ENCODE measurements at places on chromosomes 2 and 18.

GRCh38 chr2:11698009-11698922 is 28.3 kb upstream of the NTSR2 start:
- DNase-seq, result no peak

- DNase-seq, result no peak
Observed at GRCh38 chr18:47735041-47735702, 195.3 kb downstream of the SMAD2 start.

GRCh38 chr2:227035711-227036367 is 128.2 kb downstream of the COL4A4 start:
- DNase-seq, result no peak

DNA sequence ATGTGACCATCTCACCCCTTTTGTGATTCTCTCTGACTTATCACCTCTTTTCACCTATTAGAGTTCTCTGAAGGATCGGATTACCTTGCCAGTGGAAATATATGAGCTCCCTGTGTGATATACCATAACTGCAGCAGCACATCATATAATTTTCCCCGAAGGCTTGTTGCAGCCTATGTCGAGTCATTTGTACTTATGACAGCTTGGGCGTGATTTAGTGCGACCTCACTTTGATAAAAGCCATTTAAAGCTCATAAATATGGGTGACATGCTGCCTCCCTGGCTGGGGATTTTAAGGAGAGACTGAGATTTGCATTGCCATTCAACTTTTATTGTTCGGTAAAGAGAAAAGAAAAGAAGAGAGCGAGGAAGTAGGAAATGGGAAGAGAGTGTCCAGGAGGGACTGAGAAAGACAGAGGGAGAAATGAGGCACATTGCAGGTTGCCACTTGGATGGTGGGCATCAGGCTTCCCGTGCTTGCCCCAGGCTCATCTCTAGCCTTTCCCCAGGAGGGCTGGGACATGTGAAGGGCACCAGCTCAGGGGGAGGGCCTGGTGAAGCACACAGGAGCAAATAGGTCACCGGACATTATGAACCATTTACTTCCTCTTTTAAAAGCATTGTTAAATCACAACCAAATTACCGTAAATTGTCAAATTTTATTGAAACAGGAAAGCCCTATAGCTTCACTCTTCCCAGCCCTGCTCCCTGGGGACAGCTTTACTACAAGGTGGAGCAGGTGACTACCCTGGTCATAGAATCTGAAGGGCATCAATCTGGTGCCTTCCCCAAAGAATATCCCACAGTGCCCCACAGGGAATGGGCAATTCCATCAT is 161.3 kb downstream of the SETBP1 start:
- DNase-seq, result no peak

GRCh38 chr18:48833701-48834412 is 116.9 kb downstream of the SMAD7 start:
- no peak for DNase-seq

DNA sequence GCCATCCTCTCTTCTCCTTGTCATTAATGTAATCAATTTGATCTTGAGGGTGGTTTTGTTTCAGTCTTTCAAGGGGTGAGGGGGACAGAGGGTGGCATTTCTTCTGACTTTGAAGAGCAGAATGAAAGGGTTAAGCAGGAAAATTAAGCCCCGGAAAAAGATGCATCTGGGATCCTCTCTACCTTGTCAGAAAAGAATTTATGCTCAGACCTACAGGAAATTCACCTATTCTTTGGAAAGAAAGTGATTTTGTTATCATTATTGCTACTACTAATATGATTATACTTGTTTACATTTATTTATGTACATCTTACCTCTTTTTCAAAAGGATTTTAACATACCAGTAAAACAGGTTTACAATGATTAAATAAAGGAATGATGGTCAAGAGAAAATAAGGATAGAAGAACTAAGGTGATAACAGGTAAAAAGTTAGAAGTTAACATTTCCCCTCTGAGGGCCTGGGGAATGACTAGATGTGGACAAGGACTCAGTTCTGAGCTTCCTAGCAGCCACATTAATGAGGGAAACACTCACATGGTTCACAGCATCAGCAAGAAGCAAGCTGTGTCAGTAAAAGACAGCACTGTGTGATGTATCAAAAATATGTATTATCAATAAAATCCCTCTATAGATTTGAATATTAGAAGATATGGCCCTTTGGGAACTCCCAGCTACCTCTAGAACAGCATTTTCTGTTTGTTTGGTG is 151.4 kb downstream of the MYCN start:
- DNase-seq, result no peak

- DNase-seq, result no peak
Observed at GRCh38 chr18:37207343-37207742, 358.3 kb downstream of the CELF4 start.

DNA sequence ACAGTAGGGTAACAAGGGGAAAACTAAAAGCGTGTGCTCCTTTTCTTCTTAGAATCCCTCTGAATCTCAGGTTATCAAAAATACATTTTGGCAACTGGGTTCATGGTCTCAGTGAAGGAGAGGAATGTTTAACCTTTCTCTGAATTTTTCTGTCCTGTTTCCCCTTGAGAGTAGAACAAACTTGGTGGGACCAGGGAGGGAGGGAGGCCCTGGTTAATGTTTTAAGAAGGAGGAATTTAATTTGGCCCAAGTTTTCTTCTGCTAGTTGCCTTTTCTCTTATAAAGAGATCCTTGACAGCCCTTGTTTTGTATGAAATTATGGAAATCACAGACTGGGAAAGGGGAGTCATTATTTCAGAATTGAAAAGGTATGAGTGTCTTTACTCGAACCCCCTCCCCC is 12.2 kb upstream of the POU3F3 start:
- DNase-seq, result no peak

DNA sequence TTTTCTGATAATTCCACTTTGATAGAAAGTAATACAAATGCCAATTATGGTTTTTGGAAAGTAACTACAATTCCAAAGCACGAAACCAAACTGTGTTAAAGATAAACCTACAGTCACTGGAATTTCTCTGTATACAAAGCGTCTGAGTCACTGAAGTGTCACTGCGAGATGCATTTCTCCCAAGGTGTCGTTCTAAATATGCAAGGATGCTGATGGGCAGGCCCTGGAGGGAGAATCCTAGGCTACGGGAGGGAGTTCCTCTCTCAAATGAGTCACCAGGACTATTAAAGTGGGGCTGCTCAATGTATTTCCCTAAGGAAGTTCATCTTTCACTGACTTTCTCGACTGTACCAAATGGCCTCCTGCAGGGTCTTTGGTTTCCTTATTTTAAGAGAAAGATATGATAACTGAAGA is 163.8 kb upstream of the STK17B start:
- peak; percentile 50 for DNase-seq

DNA sequence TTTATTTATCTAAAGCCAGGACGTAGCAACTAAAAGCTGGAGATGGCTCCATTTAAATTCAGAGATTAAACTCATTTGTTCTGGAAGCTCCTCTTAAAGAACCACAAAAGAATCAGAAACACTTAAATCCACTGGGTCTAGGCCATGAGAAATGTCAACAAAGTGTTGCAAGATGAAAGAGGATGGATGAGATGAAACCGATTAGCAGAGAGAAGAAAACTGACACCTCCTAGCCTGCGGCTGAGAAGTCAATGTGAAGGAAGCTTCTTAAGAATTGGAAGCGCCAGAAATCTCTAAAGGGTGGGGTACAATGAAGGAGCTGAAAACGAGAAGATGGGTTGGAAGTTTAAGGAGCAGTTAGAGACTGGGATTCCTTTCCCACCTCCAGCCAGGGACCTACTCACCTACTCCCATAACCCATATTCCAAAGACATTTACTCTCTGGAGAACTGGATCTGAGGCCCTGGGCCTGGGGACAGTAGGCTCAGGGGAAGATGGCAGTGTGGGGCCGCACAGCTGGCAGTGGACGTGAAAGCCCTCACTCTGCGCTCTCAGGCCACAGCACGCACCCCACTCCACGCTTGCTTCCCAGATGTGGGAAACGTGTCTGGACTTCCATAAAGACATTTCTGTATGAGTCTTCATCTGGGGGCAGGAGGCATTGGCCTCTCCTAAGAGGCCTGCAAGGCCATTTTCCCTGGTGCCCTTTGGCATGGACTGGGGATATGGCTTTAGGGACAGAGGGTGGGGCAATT is 188.4 kb downstream of the LOXHD1 start:
- DNase-seq, result no peak

DNA sequence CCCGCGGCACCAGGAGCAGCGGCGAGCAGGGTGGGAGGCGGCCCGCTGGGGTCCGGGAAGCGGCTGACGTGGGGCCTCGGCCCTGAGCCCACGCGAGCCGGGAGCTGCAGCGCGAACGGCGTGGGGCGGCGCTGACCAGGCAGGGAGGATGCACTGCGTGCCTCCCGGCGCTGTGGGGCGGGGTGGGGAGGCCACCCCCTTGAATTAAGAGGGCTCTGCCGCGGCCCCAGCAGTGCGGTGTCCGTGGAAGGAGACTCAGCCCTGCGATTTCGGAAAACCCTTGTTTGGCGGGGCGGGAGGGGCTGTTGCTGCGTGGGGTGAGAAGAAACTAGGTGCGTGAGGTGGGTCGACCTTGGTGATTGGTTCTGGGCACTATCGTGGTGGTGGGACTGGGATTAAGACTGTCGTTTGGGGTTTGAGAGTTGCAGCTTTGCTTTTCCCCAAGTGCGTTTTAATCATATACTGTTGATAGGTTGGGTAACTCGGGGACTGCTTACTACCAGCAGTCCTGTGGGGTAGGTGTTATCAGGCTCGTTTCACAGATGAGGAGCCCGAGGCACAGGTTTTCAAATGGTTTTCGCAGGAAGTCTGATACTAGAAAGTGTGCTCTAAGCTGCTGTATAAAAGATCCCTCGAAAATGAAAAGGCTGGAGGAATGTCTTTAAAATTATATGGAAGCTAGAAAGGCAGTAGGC is 722 bp downstream of the ACSL3 start:
- DNase-seq, result no peak

Data from amniotic stem cell (primary cell).